ENCODE measurements at places on chromosomes 3 and 15.

- no peak for DNase-seq
Measured at GRCh38 chr3:160980740-160981139, 124.4 kb downstream of the B3GALNT1 start.

- no peak for DNase-seq
Measured at GRCh38 chr3:143098032-143098764, 21.4 kb upstream of the CHST2 start.

DNA sequence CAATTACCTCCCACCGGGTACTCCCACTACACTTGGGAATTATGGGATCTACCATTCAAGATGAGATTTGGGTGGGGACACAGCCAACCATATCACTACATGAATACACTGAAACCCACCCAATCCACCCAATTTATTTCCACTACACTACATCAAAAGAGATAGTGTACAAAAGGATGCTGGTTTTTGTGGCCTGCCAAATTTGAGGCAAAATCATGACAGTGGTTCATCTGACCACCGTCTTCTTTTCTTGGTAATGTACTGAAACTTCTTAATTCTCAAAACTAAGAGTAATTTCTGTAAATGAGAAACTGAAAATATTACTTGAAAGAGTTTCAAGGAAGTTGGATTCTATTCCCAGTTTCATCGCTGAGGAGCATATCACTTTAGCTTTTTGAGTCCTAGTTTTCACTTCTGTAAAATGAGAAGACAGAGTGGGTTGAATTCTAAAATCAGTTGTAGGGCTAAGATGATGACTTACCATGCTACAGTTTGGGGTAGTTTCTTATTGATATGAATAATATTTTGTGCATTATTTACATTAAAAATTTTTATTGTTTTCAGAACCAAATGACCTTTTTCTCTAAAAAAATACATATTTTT, 360.4 kb upstream of the CNTN6 start:
- DNase-seq, result no peak

GRCh38 chr3:151871639-151872468, 1.6 kb upstream of the SUCNR1 start:
- peak; percentile 94 for DNase-seq

GRCh38 chr3:175187586-175187985, 328.5 kb downstream of the NAALADL2 start:
- no peak for DNase-seq

GRCh38 chr3:142694225-142694624, 29.6 kb upstream of the TRPC1 start:
- DNase-seq, result no peak

DNA sequence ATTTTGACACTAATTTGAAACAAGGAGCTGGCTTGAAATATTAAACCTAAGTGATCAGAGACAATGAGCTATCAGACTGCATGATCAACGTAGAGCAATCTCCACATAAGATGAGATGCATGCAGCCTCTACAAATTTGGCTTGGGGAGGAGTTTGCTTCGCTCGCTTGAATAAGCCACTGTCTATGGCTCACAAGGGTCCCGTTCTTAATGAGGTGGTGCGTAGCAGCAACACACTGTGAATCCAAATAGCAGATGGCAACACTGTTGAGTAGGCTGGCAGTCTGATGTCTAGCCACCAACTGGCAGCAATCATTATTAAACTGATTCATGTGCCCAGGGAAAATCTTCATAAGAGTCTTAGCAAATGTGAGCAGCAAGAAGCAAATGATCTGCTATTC, 125.4 kb upstream of the CCDC54 start:
- no peak for DNase-seq

GRCh38 chr15:52281085-52282035, 14.2 kb downstream of the MYO5C start:
- no peak for DNase-seq

DNA sequence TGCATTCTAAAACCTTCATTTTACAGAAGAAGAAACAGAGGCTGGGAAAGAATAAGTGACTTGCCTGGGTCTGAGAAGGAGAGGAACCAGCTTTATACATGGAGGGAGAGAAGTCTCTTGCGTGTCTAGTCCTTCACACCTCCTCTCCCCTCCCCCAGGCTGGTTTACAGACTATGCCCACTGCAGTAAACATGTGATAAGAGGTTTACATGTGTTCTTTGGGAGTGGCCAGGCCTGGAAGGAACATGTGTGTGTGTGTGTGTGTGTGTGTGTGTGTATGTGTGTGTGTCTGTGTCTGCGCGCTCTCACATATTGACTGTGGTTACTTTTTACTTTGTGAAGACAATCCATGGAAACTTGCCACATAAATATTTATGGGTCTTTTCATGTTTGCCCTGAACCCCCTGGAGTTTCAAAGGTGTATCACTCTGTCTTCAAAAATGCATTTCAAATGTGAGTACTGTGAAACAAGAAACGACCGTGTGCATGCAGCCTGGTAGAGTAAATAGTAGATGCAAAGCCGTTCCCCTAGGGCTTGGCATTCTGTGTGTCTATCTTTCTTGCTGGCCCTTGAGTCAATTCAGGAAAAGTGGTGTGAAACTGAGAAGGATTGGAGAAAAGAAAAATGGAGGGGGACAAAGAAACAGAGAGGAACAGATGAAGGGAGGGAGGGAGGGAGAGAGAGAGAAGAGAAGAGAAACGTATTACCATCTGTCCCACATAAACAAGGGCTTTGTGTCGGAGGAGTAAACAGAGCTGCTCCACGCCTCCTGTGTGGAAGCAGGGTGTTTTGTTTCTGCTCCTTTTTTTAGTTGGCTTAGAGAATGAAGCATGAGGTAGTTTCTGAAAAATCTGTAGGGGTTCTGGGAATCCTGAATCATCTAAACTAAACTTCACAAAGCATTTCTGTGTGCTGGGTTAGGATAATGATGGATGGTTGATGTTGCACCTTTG, 51.7 kb downstream of the CLDN11 start:
- DNase-seq, result no peak

DNA sequence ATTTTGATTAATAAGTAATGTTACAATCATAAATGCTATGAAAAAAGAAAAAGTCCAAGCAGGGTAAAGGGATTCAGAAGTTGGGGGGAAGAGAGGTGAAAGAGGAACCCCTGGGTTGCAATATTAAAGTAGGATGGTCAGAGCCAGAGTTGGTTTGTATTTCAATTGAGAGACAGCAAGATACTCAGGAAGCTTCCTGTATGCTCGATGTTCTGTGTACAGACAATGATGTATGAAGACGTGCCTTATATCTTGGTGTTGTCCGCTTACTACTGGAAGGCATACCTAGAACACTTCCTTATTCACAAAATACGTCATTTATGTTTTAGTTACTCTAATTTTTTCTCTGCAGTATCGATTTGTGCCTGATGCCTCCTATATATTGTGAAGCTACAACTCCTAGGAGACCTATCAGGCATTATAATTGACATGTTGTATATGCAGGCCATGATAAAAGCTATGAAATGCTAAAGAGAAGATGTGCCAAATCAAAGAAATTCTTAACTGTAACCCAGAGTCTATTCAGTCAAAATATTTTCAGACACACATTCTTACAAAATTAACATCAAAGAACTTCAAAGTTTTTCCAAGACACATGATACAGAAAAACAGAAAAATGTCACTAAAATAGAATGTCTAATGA, 87.5 kb downstream of the TBL1XR1 start:
- peak; percentile 22 for DNase-seq

- no peak for DNase-seq
Measured at GRCh38 chr3:70096376-70097066, 97.0 kb downstream of the SAMMSON start.

DNA sequence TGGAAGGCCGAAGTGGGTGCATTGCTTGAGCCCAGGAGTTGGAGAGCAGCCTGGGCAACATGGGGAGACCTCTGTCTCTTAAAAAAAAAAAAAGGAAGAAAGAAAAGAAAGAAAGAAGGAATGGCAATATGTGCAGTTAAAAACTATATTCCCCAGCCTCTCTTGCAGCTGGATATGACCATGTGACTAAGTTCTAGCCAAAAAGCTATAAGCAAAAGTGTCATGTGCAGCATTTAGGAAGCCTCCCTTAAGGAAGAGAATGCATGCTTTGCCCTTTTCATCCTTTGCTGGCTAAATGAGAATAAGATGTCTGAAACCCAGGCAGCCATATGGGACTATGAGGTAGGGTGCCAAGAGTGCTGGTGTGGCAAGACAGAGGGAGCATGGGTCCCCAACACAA, 21.8 kb downstream of the CYP19A1 start:
- DNase-seq, result no peak

DNA sequence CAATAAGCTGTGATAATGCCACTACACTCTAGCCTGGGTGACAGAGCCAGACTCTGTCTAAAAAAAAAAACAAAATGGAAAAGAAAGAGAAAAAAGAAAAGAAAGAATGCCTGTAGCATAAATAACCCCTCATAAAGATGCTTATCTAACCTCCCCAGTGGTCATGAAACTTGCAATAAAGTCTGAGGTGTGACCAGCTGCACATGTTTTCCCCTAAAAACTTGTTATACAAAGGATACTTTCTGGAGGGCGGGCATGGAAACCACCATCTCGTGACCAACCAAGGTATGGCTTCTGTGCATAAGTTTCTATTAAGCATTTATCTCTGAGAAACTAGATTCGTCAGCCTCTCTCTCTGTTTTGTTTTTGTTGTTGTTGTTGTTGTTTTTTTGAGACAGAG, 21.8 kb downstream of the CCDC32 start:
- no peak for DNase-seq

GRCh38 chr15:74950078-74950908, 6.3 kb downstream of the RPP25 start:
- DNase-seq, result peak; percentile 89

DNA sequence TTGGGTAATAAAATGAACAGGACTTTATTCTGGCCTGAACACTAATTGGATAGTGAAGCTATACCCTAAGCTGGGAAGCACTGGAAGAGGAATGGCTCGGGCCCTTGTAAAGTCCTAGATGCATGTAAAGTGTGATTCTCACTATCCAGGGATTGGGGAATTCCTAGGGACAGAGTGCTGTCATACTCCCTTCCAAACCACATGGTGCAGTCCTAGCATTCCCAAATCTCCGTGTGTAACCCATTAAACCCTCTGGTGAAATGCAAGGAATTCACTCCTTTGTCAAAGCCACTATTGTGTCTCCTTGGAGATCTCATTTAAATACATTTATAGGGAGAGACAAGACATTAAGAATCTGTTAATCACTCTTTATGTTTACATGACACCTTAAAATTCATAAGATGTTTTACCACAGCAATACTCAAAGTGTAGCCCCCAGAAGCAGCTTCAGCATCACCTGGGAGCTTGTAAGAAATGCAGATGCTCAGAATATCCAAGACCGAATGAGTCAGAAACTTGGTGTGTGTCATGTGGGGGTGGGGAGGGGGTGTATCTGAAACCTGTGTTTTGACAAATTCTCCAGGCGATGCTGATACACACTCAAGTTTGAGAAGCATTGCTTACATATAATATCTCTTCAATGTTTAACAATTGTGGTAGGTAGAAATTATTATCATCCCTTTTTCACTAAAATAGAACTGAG, 121.8 kb upstream of the NPHP3 start:
- no peak for DNase-seq

DNA sequence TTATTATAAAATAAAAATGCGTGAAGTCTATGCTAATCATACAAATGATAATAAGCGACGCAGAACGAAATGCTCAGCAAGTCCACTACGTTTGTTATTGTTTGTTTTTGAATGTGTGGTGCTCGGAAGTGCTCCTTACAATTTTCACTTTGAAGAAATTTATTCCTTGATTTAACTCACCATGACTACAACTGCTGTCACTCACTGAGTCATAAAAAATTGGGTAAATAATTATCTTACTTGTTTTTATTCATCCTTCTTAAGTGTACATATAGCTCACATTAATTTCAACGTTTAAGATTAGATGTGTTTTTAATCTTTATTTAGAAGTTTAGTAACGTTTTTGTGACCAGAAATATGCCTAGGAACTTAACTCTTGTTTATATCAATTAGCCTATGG, 66.7 kb upstream of the NANOGP8 start:
- no peak for DNase-seq

DNA sequence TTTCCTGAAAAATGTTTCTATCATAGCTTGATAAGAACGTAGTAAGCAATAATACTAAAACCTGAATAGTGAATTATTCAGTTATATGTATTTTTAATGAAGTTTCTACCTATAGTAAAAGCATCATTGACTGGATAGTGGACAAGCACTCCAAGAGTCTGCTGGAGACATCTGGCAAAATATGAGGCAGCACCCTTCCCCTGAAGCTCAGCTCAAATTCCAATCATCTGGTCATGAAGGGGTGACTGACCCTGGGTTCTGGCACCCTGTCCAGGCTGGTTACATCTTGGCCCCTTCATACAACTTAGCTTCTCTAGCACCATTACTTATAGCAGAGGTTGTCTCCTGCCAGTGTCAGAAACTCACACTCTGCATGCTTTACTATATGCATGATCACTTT, 455.4 kb downstream of the RAP2B start:
- no peak for DNase-seq

- DNase-seq, result peak; percentile 91
Measured at GRCh38 chr15:100596792-100597191, 5.2 kb downstream of the LINS1 start.

GRCh38 chr3:146543461-146544001, 876 bp downstream of the PLSCR1 start:
- DNase-seq, result peak; percentile 51

GRCh38 chr3:101807888-101808287, 28.9 kb downstream of the NXPE3 start:
- DNase-seq, result no peak

DNA sequence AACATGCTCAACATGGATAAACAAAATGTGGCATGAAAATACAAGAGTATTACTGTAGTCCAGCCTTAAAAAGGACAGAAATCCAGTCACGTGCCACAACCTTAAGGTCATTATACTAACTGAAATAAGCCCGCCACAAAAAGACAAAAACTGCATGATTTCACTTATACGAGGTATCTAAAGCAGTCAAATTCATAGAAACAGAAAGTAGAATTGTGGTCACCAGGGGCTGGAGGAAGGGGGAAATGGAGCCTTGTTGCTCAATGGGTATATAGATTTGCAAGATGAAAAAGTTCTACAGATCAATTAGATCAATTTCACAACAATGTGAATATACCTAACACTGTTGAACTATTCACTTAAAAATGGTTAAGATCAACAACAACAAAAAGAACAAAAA, 7.4 kb downstream of the GLB1 start:
- DNase-seq, result peak; percentile 59

DNA sequence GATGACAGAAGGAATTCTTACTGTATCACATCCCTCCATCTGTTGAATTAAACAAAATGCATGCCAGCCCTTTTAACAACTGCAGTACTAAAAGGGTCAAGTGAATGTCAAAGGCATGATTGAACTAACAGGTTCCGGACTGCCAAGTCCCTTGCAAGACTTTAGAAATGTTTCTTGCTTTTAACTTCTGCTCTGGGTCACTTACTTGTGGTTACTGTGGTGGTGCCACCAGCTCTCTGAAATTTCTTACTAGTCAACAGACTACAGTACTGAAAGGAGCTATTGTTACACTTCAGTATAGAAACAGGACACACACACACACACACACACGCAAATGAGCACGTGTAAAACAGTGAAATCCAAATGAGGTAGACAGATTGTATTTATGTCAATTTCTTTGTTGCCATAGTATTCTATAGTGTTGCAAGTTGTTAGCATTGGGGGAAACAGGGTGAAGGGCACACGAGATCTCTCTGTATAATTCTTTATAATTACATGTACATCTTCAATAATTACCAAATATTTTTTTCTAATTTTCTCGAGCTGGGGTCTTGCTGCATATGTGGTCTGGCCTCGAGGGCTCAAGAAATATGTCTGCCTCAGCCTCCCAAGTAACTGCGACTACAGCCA, 79.9 kb upstream of the SLC25A26 start:
- no peak for DNase-seq

GRCh38 chr15:88736204-88736603, 67.0 kb upstream of the ACAN start:
- DNase-seq, result no peak

All from hematopoietic multipotent progenitor cell treated with erythropoietin and hydrocortisone succinate and interleukin-3 and kit ligand, for 4 days (in vitro differentiated cells).